AG09309 (cell line): ENCODE measurements at places on chromosomes 2 and 18.

DNA sequence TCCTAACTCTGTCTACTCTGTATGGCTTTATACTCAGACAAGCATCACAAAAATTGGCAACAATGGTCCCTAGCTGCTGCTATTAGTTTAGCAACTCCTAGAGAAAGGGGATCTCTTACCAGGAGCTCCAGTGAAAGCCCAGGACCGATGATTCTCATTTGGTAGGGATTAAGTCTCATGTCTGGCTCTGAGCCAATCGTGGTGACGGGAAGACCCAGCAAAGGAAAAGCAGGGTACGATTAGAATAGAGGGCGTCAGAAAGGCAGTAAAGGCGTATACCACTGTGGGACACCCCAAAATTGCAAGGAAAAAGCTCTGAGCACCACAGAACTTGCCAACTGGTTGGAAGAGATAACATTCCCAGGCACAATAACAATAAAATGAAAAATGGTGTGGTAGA lies 129.5 kb downstream of the MTCL1 start:
- DNase-seq, result no peak

- DNase-seq, result no peak
These were observed 250.9 kb downstream of the MYO3B start for GRCh38 chr2:170428868-170429267.

DNA sequence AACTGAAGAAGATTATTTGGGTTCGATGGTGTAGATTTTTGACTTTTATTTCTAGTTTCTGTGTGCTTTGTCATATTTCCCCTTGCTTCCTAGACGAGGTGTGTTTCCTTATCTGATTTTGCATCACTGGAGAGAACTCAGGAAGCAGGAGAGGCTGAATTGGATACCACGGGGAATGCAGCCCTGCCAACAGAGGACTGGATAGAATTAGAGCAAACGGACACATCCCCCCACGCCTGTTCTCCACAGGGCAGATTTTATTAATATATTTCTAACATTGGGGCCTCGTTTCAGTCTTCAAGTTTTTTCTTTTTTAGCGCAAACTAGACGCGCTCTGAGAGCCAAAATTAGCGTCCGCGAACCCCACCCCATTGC lies 678 bp upstream of the VAPA start:
- DNase-seq, result no peak

- no peak for DNase-seq
These were observed 272.4 kb downstream of the RND3 start for GRCh38 chr2:150215041-150215440.

DNA sequence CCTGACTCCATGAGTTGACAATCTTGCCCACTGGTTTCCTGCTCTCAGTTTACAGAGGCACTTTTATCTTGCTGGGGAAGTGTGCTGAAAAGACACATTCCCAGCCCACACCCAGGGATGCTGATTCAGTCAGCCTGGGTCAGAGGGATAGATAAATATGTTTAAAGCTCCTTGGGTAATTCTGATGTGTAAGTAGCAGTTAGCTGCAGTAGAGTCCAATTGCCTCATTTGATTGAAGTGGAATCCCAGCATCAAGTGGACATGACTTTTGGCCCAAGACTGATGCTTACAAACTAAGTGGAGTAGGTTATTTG lies 29.4 kb downstream of the PSD4 start:
- no peak for DNase-seq

DNA sequence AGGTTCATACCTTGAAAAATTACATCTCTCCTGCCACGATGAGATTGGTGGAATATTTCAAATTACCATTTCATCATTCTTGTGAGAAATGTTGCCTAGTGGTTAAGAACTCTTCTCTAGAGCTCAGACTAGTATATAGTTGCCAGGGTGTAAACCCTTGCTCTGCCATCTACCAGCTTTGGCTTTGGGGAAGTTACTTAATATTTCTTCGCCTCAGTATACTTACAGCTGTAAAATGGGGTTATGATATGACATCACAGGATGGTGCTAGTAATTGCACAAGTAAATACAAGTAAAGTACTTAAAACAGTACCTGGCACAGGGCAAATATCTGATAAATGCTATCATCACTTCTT lies 1.5 kb downstream of the SPOPL start:
- no peak for DNase-seq

GRCh38 chr2:95345081-95345562 lies 48.0 kb downstream of the KCNIP3 start:
- DNase-seq, result no peak

DNA sequence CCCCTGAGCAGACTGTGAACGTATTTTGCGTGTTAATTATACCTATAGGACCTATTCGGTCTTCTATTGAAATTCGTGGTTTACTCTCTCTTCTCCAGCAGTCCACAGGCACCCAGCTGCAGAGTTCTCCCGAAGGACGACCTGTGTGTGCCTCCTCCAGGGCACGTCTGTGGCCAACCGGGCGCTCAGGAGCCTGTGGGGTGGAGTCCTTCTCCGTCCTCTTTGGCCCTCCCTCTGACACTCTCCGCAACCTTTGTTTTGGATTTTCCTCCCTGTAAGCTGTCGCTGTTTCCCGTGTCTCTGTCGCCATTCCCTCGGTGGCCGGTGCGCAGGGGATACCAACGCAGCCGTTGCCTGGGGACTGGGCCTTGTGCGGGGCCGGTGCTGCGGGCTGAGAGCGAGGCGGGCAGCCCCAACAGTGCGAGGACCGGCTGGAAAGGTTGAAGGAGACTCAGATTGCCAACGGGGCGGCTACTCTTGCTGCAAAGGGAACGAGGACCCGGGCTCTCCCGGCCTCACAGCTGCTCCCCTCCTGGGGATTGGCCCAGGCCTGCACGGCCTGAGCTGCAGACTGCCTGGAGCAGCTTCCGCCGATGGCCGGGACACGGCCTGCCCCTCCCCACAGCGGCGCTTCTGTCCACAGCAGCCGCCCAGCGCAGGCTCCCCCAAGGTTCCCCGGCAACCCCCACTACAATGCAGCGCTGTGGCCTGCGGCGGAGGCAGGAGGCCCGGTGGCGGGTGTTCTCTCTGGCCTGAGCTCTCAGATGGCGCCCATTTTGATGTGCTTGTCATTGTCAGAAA lies 221.0 kb downstream of the MTX2 start:
- DNase-seq, result no peak

DNA sequence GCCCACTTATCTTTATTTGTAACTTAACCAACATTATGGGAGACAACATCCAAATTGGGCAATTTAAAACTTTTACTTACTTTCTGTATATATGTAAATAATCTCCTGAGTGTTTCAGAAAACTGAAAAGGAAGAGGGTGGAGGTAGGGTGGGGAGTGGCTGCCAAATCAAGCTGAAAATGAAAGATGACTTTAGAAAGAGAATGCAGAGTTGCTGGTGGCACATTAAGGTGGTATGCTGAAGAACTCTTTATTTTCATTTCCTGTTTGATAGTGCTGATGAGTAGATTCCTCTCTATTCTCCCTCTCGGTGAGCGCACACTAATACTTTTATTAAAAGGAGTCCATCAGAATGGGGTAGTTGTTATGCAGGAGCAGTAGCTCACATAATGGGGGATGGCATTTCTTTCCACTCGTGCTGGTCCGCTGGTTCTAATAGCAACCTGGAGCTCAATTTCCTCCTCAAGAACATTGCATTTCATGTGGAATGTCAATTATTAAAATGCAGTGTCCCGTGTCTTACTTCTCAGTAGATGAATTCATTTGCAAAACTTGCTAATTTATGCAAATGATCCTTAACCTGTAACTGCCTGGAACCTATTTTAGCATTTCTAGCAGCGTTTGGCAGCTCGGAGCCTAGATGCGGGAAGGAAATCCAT lies 466.9 kb upstream of the HNRNPA3 start:
- no peak for DNase-seq

GRCh38 chr2:34004936-34005335 lies 405.8 kb upstream of the FAM98A start:
- DNase-seq, result no peak

DNA sequence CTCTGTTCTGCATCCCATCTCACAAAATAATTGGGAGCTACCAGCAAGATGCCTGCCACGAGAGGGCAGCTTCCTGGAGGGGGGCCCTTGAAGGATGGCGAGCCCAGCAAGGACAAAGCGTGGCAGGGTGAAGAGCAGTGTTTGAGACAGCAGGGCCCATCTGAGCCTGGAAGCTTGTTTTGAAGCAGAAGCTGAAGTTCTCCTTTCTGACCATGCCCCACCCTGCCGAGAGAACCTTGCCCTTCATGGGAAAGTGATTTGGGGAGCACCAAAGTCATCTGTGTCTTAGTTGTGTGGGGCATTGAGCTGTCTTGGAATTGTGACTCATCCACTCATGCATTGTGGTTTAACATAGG lies 216.3 kb downstream of the BCL11A start:
- DNase-seq, result no peak

DNA sequence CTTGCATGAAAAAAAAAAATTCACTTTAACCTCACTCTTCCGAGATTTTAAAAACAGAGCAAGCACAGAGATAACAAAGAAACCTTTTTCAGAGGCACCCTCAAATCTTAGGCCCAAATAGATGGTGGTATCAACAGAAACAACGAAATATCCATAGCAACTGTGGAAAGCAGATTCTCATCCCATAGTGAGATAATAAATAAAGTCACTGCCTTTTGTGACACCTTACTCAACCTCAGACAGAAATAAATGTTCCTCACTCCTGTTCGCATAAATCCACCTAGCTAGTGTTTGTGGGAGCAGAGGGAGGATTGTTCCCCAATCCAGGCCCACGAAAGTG lies 60.9 kb upstream of the RTN4 start:
- DNase-seq, result no peak

DNA sequence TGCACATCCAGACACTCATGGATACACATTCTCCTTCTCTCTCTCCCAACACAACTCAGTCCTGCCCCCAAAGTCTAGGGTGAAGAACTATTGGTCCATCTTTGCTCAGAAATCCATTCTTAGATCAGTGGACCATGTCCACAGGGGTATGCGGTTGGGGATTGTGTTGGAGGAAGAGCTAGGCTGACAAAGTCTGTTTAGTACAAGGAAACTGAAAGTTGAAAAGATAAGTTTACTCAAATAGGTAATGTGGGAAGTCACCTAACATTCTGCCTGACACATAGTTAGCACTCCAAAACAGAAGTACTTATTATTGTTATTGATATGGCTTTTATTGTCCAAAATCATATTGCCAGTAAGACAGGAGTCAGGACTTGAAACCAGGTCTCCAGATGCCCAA lies 55.9 kb downstream of the ALK start:
- DNase-seq, result no peak

DNA sequence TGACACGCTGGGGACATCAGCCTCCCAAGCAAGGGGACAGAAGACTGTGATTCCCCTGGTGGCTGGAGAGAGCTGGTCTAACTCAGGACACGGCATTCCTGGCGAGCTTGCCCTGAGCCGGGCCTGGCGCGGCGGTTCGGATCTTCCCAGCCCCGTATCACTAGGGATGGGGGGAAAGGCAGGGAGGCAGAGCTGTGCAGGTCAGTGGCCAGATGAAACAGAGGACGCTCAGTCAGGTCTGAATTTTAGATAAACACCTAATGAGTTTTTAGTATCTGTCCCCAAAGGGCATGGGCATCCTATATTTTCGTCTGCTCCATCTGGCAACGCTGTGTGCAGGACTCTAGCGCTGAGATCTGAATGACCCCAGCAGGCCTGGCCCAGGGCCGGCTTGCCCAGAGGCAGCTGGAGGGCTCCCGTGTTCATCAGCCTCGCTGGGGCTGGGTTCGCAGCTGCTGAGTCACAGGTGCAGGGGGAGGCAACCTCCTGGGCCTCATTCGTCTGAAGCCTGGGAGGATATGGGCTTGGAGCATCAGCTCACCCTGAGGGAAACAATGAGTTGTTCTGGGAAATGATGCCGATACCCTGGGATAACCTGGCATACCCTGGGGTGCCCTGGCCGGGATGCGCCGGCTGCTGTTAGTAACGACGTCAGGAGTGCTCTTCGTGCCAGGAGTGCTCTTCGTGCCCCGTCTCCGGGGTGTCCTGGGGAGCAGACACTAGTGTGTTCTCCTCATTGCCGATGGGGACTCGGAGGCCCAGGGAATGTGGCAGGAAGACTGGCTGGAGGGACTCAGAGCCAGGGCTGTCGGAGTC lies 48.1 kb upstream of the HPCAL1 start:
- DNase-seq, result no peak

- peak; percentile 83 for DNase-seq
These were observed 122.6 kb upstream of the STK17B start for GRCh38 chr2:196293751-196294515.

DNA sequence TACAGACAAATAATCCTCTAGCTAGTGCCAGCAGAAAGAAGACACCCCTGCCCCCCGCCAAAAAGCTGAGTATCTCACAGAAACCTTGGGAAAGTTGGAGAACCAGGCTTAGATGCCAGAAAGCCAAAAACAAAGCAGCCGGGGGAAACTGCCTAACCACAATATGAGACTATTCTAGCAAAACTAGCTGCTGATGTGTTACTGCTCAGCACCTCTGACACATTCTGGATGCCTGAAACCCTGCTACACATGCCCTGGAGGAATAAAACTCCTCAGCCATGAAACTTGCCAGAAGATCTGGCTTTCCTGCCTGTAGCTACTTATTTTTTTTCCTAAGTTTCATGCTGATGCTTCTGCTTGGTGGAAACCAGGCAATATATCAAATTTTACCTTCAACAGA lies 122.7 kb upstream of the GCFC2 start:
- no peak for DNase-seq

DNA sequence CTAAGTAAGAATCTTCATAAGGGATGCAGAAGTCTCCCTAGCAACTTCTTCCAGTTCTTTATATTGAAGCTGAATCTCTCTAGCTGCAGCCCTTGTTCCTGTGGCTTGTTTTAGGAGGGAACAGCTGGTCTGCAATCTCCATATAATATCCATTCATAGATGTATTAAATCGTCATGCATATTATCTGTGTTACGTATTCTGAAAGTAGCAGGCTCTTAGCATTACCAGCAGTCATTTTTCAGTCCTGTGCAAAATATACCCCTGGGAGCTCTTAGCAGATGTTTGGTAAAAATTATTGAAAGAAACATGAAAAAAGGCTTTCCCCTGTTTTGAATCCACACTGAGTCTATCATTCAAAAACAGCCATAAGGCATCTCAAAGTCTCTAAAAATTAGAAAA lies 385.3 kb downstream of the IRS1 start:
- no peak for DNase-seq

DNA sequence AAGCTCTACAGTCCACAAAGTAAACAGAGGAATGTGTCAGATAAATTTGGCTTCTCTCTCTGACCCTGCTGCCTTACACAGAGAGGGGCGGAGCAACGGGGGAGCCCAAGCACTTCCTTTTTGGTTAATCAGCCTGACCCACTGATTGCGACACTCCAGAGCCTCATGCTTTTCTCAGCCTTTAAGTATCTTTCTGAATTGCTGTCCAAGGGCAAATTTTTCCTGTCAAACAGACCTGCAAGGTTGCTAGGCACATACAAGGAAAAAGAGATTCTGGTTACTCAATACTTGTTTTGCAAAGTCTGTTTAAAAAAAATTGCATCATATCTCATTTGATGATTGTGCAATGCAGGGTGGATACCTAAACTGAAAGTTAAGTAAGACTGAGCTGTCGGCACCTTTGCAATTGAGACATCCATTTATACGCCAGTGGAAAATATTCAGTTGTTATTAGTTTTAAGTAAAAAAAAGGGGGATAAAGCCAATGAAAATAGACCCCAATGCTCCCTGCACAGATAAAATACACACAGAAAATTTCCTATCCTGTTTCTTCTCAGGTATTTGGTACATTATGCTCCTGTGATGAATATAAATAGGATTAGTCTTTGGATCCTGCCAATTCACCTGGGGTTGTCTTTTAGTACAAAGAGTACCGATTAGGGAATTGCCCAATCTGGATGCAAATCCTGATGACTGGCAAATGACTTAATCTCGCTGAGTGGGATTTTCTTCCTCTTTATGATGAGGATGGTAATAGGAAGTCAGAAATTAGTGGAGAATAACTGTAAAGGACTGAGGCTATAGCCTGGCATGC lies 260.2 kb upstream of the TRIB2 start:
- DNase-seq, result peak; percentile 99
